ENCODE measurements at places on chromosomes 2 and 18.

- no peak for DNase-seq
Observed at GRCh38 chr2:218039171-218039570, 29.9 kb upstream of the RUFY4 start.

- DNase-seq = no peak
Observed at GRCh38 chr2:43255296-43255910, 29.0 kb upstream of the ZFP36L2 start.

DNA sequence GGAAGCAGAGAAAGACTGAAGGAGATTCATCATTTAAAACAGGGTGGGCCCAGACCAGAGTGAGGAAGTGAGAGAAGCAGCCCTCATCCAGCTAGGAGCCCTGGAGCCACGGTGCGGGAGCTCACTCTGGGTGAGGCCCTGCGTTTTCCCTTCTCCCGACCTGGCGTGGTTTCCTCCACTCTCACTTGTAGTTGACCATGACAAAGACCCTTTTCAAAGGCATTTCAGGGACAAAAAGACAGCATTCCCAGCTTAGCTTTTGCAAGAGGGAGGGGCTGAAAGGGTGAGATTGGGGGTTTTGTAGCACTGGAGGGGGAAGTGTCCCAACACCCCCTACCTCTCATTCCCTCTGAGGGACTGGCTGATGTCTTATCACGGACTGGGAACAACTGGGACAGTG is 56.6 kb downstream of the TRPM8 start:
- no peak for DNase-seq

- DNase-seq = peak; percentile 89
Observed at GRCh38 chr2:20065885-20066602, 14.6 kb upstream of the LAPTM4A start.

GRCh38 chr2:136134126-136134525 is 16.2 kb upstream of the CXCR4 start:
- DNase-seq = no peak

GRCh38 chr2:235366807-235367206 is 127.0 kb upstream of the AGAP1 start:
- DNase-seq = no peak

DNA sequence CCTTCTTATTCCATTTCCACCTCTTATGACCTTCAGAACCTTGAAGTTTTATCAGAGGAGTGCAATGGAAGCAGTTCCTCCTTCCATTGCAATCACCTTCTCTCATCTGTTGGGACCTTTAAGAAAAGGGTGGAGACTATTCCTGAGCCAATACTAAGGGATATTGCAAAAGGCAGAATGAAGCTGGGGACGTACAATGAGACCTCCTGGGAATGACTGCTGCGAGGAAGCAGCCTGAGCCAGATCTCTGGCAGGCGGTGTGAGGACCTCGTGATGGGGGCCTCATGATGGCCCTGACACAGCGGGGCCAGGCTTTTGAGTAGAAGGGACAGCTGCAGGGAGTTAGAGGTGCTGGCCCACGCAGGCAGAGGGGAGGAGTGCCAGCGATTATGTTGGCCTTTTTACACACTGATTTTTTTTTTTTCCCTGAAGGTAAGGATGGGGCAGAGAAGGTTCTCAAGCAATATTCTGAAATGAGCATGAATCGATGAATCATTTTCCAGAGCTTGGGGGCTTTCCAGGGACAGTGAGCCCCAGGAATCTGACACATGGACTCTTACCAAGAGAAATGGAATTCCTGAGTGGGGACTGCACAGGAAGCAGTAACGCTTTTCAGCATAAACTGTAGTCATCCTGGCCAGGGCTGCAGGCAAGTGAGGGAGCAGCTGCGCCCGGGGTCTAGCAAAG is 40.0 kb upstream of the LAPTM4A start:
- peak; percentile 83 for DNase-seq

DNA sequence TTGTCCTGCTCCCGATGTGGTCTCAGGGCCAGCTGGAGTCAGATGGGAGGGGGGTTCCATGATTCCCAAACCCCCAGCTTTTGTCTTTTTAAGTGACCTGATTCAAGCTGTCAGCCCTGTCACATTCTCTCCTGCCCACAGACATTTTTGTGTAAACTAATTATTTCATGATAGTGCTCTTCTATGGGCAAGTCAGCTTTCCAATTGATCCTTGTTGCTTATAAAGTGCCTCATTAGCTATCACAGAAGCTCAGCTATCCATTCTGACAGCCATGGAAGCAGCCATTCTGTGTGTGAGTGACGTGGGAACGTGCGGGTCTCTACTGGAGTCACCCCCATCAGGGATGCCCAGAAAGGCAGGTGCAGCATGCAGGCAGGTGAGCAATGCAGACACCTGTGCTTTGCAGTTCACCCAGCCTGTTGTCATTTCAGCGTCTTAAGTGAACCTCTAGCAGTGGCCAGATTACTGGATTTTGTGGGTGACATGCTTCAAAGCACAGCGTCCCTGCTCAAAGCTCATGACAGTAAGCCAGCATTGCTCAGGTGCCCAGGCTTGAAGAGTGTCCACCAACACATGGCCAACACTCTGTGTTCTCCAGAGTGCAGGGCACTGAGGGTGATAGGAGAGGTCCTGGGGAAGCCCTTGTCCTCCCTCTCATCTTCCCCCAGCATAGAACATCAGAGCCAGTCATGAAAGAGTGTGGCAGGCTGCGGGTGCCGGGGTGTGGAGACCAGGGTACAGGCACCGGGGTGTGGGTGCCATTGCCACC is 162.1 kb upstream of the SH3BP4 start:
- no peak for DNase-seq

DNA sequence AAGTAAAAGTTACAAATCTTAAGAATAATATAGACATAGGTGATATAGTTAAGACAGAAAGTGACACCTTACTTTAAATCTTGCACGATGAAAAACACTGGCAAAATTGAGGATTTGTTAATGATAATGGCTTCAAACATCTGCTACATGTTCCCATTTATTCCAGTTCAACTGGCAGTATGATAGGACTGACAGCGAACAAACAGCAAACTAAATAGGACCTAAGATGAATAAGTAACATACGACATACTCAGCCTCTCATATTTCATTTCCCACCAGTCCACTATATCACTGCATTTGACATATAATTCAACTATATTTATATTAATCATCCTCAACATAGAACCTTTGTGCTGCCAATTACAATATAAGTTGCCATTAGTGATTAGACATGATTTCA is 36.3 kb downstream of the ACVR1C start:
- no peak for DNase-seq

DNA sequence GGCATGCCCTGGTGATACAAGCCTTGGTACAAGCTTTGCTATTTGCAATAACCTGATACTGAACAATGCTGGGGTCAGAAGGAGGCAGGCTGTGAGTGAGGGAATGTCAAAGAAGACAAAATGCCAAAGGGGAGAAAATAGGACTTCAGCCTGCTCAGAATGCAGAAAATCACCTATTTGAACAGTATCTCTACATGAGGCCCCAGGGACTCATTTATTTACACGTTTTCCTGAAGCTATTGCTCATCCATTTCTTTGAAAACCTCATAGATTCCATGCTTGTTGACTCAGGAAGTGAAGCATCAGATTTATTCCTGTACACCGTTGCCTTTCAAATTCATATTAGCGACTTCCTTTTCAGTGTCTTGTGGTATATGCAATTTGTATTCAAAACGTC is 69.4 kb upstream of the CBLN2 start:
- DNase-seq = no peak

DNA sequence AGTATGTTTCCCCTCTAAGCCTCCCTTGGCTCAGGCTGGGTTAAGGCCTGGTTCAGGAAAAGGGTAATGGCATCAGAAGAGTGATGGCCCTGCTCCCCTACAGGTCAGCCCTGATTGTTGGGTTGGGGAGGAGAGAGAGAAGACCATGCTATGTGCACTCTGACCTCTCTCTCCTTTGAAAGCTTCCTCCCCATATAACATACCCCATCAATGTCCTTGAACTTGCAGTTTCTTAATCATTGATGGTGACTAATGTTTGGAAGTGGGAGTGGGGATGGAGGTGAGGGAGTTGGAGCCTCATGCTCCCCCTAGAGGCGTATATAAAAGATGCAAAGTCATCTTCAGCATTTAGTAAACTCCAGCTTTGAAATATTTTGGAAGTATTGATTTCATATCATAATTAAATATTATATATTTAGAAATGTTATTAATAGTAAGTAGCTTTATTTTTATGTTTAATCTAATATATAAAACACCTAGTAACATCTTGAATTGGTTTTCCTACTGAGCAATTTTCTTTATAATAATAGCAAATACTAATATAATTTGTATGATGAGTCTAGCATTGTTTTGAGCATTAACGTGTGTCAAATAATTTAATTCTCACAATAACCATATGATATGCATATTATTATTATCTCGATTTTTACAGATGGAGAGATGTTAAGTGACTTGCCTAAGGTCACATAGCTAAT is 8.8 kb downstream of the PLCL1 start:
- no peak for DNase-seq

DNA sequence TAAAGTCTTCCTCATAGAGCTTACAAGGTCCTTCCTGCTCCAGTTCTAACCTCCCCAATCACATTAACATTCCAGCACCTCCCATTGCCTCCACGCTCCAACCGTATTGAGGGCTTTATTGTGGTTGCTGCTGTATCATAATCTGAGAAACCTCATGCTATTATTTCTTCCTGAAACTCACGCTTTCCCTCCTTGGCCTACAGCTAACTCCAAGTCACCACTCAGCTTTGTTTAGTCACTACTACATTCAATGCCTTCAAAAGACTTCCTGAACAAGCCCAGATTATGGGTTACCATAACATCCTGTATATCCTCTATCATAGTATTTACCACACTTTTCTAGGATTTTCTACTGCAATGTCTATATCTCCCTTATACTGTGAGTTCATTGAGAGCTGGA is 230.4 kb downstream of the IKZF2 start:
- no peak for DNase-seq

GRCh38 chr2:188588235-188588634 is 296.6 kb downstream of the GULP1 start:
- DNase-seq = no peak

GRCh38 chr2:26455037-26455669 is 22.8 kb downstream of the OTOF start:
- DNase-seq = no peak

GRCh38 chr18:24126155-24126961 is 12.5 kb upstream of the CABYR start:
- DNase-seq = no peak

- DNase-seq = peak; percentile 50
Observed at GRCh38 chr2:28419443-28420270, 27.0 kb downstream of the FOSL2 start.

GRCh38 chr2:101106453-101107181 is 44.6 kb downstream of the TBC1D8 start:
- DNase-seq = no peak

- DNase-seq = no peak
Observed at GRCh38 chr2:36371070-36371874, 15.7 kb downstream of the CRIM1 start.

DNA sequence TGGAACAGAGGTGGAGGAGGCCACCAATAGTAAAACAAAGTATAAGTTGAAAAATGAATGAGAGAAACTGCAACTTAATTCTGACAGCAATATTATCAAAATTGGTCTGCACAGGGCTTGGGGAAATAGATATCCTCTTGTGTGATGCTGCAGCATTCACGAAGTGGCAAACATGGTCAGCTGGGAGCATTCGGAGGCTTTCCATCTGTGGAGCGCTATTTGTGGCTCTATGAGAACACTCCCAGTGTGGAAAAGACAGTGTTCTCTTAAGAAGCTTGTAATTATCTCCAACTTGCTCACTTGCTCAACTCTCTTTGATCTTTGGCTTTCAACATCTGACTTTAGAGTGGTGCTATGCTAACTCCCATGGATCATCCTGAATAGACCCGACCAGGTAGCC is 3.1 kb upstream of the FLACC1 start:
- DNase-seq = no peak

DNA sequence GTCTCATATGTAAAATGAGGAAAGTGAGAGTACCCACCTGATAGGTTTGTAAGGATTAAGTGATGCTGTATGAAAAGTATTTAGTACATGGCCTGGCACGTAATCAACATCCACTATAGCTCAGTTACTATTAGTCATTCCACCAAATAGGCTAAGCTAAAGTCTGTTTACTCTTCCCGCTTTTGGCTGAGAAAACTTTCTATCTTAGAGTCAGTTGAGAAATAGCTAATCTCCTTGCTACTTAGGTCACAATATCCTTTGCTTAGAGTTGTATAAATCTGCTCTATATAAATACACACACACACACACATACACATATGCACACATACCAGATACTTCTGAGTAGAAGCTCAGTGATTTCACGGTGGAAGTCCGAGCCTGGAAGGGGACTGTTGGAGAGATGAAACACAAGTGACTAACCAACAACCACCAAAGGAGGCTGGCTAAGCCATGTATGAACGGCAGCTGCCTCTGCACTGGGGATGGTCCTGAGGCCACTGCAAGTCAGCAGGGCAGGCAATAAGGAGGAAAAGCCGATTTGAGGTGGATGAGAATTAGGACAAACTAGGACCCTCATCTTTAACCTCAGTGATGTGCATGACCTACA is 104.6 kb upstream of the EPHA4 start:
- no peak for DNase-seq

DNA sequence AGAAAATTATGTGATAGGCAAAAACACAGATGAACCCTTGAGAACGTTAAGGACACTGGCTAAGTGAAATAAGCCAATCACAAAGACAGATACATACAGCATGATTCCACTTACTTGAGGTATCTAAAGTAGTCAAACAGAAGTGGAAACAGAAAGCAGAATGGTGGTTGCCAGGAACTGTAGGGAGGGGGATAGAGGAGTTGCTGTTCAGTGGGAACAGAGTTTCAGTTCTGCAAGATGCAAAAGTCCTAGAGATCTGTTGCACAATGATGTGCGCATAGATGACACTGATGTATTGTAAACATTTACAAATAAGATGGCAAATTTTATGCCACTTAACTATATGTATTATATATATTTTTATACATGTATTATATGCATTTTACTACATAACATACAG is 59.7 kb downstream of the POLE4 start:
- no peak for DNase-seq

- DNase-seq = no peak
Observed at GRCh38 chr2:103285354-103285753, 523.5 kb downstream of the TMEM182 start.

DNA sequence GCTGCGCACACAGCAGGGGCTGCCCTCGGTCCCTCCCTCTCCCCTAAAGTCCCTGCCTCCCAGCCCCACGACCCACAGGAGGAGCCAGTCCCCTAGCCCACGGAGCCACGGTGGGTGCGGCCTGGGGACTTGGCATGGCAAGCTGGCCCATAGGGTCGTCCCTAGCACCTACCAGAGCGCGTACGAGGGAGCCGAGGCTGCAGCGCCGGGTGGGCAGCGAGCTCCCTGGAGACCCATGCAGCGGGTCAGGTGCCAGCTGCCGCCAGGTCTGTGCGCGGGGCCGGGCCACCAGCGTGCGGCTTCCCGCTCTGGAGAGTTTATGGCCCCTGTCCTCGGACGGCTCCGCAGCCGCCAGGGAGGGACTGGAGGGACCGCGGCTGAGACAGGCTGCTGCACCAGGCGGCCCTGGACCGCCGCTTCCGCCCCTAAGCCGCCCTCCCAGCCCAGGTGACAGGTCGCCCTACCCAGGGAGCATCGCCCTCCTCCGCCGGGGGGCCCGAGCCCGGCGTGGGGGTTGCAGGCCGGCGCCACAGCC is 273.6 kb downstream of the CCDC74A start:
- no peak for DNase-seq

- no peak for DNase-seq
Observed at GRCh38 chr2:56589835-56590234, 406.0 kb downstream of the CCDC85A start.
